ENCODE measurements at places on chromosomes 1 and 21.
A peak's percentile ranks its signal among the peaks of the same experiment; 100 is the strongest.

DNA sequence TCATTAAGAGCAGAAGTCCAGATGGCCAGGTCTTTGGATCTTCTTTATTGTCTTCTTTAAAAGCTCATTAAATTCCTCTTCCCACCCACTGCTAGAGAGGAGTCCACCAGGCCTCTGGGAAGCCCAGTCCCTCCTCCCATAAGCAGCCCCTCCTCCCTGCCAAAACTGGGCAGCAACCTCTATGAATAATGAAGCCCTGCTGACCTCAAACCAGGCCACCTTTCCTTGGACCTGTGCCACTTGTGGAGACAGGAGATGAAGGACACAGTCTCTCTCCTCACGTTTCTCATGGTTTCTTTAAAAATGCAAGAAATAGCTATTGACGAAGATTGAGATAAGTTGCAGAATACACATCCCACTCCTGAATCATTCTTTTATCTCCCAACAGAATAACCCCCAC lies 112.8 kb downstream of the EDEM3 start:
- no peak for DNase-seq

DNA sequence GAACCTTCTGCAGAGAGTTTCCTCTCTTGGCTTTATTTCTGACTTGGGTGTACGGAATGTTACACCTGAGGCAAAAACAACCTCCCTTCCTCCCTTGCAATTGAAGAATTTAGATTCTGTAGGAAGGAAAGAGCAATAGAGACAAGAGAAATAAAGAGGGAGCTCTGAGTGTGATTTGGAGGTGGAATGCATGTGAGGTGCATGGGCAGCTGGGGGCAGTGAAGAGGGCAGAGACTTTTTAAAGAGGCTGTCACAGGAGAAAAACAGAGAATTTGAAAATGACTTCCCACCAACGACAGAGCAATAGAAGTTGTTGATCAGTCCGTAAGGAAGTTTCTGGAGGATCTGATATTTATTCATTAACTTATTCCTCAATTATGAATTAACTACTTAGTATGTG lies 172.0 kb upstream of the B3GALT2 start:
- no peak for DNase-seq

DNA sequence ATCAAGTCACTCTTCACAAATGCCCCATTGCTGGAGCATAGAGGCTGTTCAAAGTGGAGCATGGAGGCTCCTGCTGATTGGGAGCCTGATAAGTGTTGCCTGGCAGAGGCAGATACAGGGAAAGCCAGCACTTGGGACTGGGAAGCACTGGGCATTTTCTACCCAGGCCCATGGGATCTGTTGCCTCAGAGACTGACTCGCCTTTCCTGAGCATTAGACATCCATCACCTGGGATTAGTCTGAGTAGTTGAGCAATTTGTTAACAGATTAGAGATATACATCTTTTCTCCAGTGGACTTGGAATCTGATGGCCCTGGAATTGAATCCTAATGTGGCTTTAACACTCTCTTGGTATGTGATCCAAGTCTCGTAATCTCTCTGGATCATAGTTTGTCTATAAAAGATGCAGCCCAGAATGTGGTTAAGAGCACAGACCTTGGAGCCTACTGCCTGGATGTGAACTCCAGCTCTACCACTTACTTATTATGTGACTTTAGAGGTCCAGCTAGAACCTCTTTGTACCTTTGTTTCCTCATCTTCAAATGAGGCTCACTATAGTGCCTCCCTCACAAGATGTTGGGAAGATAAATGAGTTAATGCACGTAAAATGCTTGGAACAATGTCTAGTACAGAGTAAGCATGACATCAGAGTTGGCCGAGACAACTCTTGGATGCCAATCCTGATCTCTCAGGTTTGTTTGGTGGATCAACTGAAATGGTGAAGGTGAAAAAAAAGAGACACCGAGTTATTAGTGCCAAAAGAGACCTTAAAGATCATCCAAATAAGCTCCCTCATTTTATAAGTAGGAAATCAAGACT lies 38.3 kb upstream of the NRDC start:
- DNase-seq = no peak

DNA sequence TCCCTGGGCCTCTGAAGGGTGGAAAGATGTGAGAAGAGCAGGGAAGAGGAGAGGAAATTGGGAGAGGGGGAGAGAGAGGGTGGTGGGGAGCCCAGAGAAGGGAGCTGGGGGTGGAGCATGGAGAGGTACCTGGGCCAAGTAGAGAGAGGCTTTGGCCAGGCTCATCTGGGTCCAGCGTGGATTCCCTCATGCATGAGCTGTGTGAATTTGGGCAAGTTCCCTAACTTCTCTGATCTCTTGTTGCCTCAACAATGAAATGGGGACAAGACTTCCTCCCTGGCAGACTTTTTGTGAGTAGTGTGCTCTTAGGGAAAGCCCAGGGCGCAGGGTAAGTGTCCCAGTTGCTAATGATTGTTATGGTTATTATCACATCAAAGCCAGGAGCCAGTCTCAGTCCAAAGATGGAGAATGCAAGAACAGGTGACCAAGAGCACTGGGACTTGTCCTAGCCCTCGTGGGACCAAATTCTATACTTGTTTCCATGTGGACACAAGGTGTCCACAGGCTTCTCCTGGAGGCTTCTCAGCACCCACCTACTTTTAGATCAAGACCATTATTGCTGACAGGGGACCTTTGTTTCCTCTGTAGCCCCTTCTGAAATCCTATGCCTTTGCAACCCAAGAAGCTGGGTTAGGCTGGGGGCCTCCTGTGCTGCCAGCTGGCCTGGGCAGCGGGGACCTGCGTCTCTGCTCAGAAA lies 13.9 kb downstream of the IL6R start:
- DNase-seq = no peak

DNA sequence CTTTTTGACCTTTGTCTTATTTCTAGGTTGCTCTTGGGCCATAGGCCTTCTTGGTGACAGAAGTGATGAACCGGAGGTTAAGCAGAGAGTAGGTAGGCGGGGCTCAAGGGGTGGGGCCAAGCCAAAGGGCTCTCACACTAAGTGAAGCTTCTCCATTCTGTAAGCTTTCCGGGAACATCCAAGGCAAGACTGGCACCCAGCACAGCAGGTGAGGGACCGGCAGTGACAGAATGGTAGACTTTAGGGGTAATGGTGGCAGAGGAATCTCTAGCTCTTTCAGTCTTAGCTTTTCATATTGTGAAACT lies at the start of gene TNFAIP8L2:
TSS of gene TNFAIP8L2 (plus strand) at position 135 of the 305 bp plus-strand sequence. CDS start 2,049 bp downstream, outside the sequence.
- peak; percentile 54 for DNase-seq

DNA sequence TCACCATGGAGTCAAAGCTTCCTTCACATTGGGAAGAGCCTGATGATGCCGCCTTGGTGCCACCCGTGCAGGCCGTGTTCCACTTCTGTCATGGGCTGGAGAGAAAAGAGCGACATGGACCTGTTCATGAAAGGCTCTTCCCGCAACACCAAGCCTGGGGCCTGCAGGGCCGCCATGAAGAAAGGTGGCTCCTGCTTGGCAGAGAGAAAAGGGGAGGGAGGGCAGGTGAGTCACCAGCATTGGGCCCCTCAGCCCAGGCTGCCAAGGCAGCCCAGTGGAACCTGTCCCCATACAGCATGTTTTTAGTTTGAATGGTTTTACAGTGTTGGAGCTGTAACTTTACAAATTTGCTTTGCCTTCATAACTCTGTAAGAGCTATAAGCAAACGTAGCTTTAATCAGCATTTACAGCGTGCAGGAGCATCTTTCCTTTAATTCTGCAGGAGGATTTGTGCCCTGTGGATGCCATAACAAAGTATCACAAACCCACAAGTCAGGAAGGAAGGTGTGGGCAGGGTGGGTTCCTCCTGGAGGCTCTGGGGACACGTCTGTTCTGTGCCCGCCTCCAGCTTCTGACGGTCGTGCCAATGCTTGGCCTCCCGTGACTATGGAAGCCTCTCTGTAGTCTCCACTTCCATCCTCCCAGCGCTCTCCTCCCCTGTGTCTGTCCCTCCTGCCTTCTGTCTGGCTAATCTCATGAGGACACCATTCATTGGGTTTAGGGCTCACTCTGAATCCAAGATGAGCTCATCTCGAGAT lies 49.1 kb downstream of the RIPK4 start:
- no peak for DNase-seq

DNA sequence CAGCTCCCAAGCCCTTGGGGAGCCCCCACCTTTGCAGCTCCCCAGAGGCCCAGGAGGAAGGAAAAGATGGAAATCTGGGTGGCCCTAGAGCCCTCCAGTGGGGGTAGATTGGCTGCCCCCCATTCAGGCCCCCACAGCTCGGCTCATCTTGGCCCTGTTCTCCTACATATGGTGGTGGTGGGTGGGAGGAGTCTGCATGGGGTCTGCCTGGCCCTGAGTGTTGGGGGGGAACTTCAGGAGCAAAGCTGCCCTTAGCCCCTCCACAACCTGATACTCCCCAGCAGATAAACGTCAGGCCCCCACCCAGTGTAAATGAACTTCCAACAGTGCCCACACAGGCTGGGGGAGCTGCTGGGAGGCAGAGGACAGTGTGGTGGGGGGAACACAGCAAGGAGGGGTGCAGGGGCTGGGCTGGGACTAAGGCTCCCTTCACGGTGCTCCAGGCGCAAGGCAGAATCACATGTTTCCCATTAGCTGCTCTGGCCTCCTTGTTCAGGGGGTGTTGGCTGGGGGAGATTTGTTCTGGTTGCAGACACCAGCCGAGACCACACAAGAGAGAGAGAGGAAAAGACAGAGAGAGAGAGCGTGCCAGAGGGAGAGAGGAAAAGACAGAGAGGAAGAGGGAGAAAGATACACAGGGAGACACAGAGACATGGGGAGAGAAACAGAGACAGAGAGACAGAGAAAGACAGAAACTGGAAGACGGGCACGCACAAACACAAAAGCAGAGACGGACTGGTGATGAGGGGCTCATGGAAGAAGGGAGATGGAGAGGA lies 42.6 kb downstream of the AHDC1 start:
- no peak for DNase-seq

- no peak for DNase-seq
Measured at GRCh38 chr1:152026895-152027294, 9.9 kb downstream of the S100A11 start.

- DNase-seq = no peak
Measured at GRCh38 chr1:206854401-206855129, 10.9 kb upstream of the IL20 start.

- no peak for DNase-seq
Measured at GRCh38 chr1:245298781-245299180, 144.0 kb downstream of the KIF26B start.

DNA sequence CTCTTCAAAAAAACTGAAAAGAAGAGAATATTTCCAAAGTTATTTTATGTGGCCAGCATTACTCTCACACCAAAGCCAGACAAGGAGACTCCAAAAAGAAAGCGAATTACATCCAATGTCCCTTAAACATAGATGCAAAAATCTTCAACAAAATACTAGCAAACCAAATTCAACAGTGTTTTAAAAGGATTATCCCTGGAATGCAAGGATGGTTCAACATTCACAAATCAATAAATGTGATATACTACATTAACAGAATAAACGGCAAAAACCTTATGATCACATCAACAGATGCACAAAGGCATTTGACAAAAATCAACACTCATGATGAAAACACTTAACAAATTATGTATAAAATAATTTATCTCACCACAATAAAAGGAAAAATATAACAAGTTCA lies 207.8 kb downstream of the DENND1B start:
- DNase-seq = no peak

DNA sequence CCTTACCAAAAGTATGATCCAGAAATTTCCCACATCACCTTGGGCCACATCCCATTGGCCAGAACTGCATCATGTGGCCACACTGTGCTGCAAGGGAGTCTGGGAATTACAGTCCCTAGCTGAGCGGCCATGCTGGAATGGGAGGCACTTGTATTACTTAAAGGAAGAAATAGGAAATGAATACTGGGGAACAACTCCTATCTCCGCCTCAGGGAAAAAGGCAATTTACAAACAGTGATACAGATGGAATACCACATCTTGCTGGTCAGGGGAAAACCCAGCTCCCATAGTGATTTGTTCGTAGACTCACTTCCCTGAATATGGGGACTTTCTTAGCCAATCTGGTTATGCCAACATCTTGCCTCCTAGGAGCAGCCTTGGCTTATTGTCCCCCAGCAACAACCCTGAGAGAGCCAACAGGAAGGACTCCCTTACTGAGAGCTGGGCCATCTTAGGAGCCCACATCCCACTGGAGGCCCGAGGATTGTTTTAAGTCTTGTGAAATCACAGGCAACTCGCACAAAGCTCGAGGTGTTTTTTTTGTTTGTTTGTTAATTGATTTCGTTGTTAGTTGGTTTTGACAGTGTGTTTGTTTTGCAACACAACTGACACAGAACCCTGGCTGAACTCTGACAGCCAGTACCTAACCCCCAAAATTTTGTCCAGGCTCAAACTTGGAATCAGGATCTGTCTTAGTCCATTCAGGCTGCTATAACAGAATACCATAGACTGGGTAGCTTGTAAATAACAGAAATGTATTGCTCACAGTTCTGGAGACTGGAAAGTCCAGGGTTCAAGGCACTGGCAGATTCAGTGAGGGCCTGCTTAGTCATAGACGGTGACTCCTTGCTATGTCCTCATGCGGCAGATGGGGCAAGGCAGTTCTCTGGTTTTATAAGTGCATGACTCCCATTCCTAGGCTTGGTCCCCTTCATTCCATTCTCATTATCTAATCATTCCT lies 14.9 kb downstream of the CDA start:
- DNase-seq = no peak

GRCh38 chr1:223179786-223180185 lies 36.7 kb upstream of the TLR5 start:
- DNase-seq = no peak

DNA sequence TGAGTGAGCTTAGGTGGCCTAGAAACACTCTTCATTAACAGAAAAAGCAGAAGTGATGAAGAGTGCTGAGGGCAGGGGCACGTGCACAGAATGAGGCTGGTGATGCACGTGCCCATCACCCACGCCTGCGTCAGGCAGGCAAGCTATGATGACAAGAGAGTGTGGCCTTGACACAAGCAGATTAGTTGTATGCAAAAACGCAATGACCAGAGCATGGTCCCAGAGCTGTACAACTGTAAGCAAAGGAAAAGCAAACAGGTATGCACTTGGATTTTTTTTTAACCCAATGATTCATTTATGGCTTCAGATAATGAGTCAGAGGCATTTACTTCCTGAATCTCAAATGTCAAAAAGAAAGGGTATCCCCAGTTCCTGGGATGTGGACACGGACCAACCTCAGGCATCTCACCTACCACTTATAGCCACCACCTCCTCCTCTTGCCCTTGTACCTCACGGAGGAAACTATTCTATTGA lies 9.1 kb upstream of the TMEM61 start:
- no peak for DNase-seq

- DNase-seq = no peak
Measured at GRCh38 chr1:24425441-24425840, 9.8 kb downstream of the NIPAL3 start.

Measured in stimulated activated CD4-positive, alpha-beta T cell treated with anti-CD3 and anti-CD28 coated beads, Interleukin-1b, Interleukin-23, amount 100 ng/mL, for 4 hours (primary cell).